Spinal cord (tissue), 10 donors: ENCODE measurements at places on chromosomes 3 and 15. TPM values are rescaled to one million over a fixed set of nuclear protein-coding genes. Genes with fewer than 3 reads are reported as not detected.

DNA sequence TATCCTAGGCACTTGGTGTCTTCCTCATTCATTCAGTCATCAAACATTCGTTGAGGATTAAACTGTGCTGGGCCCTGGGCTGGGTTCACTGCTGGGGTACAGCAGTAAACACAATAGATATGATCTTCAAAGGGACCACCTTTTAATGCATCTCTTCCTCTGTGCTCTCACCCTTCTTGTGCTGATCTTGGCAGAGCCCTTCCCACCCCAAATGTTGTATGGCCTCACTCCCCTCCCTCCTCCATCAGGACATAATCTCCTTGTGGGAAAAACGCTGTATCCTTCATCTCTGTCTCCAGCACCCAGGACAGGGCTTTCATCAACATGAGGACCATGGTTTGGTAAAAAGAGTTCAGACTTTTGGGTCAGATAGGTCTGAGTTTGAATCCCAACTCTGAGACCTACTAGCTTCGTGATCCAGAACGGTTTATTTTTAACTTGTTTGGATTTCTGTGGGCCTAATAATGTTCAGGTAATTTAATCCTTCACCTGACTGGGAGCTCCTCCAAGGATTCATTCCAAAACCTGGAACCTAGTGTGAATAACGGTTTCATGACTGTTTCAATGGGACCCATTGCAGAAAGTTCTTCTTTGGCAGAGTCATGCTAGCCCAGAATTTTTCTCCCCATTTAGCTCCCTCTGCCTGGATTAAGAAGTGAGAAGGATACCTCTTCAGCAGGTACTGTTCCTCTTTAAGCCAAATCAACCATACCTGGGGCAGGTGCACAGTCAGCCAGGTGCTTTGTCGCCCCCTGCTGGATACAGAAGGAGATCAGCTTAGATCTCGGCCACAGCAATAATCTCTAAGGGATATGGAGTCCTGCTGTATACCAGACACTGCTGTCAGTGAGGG lies 5.2 kb upstream of the WNT7A start:
- DNase-seq = no peak

Gene LINGO1
- 134 TPM for polyA plus RNA-seq

DNA sequence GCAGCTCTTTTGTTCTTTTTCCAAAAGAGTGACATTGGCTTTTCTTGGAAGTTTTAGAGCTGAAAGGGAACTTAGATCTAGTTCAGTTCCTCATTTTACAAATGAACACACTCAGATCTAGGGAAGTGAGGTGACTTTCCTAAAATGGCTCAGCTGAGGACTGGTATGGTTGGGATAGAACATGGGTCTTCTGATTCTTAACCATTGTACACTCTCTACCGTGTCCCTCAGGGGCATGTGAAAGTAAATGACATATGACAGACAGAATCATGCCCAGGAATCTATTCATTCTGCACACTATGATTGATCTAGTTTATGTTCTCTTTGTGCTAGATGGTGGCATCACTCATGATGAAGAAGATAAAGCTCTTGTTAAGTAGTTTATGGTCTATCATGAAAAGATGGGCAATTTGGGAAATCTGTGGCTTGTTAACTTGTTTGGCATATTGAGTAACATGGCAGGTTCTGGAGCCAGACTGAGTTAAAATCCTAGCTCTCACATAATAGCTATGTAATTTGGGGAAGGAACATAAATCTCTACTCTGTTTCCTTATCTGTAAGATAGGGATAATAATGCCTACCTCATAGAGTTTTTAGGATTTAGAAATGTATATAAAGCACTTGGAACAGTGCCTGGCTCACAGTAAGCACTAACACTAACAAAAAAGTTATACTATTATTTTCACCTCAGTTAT lies 30.9 kb downstream of the UBE2E1 start:
- DNase-seq = no peak

DNA sequence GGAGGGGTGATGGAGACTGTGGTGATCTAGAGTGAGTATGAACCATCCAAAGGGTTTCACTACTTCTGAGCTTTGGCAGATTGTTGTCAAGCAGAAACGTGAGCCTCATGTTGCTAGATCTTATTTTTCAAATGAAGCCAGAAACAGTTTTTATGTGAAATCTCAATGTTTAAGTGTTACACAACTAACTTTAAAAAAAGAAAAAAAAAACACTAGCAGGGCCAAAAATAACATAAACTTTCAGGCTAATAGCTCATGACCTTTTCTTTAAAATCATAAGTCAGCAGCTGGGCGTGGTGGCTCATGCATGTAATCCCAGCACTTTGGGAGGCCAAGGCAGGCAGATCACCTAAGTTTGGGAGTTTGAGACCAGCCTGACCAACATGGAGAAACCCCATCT lies 2.1 kb upstream of the HTR3D start:
- DNase-seq = no peak

DNA sequence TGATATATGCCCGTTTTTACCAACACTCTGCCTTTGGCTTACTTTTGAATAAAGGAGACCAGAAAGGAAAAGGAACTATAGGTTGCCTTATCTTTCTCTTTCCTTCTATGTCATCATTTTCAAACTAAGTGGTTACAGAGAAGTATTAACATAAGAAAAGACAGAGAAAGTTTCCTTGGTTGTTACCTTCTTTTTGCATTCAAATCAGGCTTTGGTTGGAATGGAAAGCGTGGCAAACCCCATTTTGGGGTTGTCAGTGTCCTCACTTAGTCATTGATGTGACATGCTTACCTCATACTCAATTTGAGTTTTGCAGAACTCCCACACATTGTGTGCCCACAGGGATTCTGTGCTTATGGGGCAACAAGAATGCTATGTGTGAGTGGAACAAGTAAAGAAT lies 3.7 kb upstream of the THRB start:
- no peak for DNase-seq

DNA sequence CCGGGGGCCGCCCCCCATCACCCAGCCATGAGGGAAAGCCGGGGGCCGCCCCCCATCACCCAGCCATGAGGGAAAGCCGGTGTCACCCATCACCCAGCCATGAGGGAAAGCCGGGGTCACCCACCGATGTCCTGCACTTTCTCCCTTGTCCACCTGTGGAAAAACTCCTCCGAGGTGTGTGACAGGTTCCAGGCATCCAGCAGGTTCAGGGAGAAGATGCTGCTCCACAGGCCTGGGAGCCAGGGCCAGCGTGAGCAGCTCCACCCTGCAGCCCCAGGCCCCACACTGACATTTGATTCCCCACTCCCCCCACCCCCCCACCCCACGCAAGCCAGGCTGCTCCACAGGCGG lies 15.5 kb upstream of the EHD4 start:
- DNase-seq = no peak

Gene THAP10
- 19.3 TPM for polyA plus RNA-seq

Gene SLITRK3
- polyA plus RNA-seq = 28.6 TPM

GRCh38 chr3:87420171-87420570 lies 143.8 kb upstream of the POU1F1 start:
- no peak for DNase-seq

- DNase-seq = no peak
These were observed 13.1 kb downstream of the SLC6A6 start for GRCh38 chr3:14415501-14415900.

DNA sequence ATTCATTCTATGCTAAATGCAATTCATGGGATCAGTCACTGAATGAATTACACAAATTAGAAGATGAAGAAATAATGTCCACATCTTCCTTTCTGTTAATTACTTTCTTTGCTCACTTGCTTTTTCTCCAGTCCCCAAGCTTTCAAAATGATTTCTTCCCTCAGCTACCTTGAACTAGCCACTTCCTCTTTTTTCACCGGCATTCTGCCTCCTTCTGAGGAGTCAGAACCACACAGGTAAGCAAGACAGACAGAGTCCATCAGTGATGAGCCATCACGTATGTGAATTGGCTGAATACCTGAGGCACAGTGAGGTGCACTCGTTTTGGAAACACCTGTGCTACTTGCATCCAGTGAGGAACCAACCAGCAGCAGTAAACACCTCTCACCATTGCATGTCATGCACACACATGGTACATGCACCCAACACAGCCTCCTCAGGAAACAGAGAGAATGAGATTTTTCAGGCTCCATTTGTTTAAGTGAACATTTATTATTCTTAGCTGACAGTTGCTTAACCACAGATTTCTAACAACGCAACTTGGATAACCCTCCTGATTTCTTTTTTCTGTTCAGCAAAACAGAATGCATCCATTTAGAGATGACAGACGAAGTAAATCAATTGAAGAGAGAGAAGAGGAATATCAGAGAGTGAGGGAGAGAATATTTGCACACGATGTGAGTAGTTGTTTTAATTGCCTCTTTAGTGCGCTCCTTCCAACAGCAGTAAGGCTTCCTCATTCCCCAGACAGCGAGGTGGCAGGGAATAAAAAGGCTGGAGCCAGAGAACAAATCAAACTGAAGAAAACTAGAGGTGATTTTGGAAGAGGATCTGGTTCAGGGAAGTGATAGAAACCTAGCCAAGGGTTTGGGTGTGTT lies 69.3 kb downstream of the ARPP21 start:
- peak; percentile 44 for DNase-seq

GRCh38 chr3:168141405-168141998 lies 45.8 kb upstream of the GOLIM4 start:
- no peak for DNase-seq

Gene ISLR
- polyA plus RNA-seq = 59.5 TPM

- no peak for DNase-seq
These were observed 29.0 kb downstream of the IL1RAP start for GRCh38 chr3:190542846-190543245.

- peak; percentile 41 for DNase-seq
These were observed 19.3 kb upstream of the CHD2 start for GRCh38 chr15:92880796-92881195.
